ENCODE measurements at places on chromosomes 16 and 17.

DNA sequence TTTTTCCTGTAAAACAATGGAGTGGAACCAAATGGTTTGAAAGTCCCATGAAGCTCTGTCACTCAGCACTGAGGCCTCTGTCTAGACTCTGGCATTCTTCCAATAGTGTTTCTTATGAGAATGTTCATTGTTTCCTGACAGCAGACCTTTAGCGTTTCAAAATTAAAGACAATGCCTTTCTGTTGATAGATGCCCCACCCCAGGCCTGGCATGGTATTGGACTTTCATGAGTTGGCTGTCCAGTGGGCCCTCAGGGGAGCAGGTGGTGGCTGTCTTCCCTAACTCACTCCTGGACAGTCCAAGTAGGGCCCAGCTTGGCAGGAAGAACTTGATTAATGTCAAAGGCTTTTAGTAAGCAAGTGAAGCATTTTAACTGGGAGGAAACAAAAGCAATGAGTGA lies 186.5 kb upstream of the CCL2 start:
- DNase-seq, result no peak

- peak; percentile 56 for DNase-seq
Measured at GRCh38 chr17:65366102-65366844, 195.2 kb downstream of the AXIN2 start.

- no peak for DNase-seq
Measured at GRCh38 chr17:66830451-66830850, 4.5 kb upstream of the CACNG5 start.

DNA sequence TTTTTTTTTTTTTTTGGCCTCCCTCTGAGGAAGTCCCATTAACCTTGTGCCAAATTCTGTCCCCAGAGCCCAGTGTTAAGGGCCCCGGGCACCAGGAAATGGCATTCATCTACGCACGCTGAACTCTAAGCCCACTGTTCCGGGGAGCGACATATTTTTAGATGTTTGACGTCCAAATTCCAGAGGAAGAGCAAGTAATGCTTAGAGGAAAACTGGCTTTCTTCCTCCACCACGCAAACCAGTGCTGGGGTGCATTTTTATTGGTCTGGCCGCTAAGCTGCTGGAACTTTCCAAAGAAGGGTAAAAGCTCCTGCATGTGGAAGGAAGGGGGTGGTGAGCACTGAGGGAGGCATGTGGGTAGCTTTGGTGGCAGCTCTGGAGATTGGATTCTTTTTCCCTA lies 8.3 kb downstream of the WFDC1 start:
- DNase-seq, result no peak

- DNase-seq, result no peak
Measured at GRCh38 chr16:23408242-23408822, 44.7 kb downstream of the COG7 start.

- DNase-seq, result no peak
Measured at GRCh38 chr17:67281743-67282142, 36.7 kb upstream of the HELZ start.

- no peak for DNase-seq
Measured at GRCh38 chr17:31537565-31538011, 146.1 kb downstream of the RAB11FIP4 start.

DNA sequence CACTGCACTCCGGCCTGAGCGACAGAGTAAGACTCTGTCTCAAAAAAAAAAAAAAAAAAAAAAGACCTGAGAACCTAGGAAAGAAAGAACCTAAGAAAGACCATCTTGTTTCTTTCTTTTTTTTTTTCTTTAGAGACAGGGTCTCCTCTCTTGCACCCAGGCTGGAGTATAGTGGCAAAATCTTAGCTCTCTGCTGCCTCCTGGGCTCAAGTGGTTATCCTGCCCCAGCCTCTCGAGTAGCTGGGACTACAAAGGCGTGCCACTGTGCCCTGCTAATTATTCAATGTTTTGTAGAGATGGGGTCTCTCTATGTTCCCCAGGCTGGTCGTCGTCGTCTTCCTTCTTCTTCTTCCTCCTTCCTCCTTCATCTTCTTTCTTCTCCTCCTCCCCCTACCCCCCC lies 7.8 kb upstream of the BIRC5 start:
- DNase-seq, result no peak

- DNase-seq, result no peak
Measured at GRCh38 chr16:87305505-87306391, 11.4 kb downstream of the C16orf95 start.

DNA sequence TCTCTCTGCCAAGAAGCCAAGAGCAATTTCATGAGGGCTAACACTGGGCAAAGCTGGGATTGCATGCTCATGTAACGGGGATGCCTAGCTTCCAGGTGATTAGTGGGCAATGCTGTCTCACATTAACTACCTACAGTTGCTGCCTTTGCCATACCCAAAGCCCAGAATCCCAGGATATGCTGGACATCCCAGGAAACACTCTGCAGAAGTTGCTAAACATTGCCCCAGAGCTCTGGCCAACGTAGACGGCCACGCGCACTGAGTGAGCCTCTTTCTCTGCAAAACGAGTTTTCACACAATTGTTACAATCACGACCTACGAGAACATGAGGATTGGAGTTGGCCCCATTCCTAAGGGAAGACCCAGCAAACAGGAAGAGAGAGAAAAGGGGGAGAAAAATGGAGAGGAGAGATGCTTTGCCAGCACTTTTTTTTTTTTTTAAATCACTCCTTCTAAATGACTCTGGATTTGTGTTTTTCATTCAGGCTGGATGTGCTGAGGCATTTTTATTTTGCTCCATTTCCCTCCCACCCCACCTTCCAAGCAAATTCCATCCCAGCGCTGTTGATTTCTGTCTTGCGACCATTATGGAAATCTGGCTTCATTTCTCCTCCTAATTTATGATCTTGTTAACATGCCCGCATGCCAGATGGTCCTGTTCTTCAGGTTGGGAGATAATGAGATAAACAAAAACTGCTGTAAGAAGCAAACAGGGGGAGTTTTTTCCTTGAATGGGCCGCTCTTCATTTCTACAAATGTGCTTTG lies 112.8 kb upstream of the DNAH9 start:
- DNase-seq, result no peak

- DNase-seq, result no peak
Measured at GRCh38 chr16:974611-975261, 4.0 kb upstream of the LMF1 start.

DNA sequence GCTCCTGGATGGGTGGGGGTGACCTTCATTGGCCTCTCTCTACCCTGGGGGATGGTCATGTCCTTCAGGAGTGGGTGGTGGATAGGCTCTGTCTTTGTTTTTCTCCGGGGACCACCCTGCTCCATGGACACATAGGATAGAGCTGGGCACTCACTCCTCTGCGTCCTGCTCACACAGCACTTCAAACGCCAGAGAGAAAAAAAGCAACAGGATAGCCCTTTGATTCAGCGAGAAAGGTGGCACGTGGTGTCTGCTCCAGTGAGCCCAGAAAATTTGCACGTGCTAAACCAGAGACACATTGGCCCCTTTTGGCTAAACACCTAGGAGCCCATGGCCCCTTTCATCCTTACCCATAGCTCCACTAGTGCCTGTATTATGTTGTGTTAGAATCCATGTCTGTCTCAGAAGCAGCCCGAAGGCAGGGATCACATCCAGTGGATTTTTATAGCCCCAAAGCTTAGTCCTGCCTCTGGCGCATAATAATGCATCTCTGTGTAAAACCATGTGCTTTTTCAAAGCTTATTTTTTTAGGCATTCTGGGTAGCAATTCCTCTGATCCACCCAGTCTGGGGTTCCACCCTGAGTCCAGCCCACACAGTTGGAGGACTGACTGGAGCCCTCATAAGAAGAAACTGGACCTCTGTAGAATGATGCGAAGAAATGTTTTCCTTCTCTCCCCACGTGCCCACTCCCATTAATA lies 90.1 kb downstream of the ASIC2 start:
- DNase-seq, result no peak

DNA sequence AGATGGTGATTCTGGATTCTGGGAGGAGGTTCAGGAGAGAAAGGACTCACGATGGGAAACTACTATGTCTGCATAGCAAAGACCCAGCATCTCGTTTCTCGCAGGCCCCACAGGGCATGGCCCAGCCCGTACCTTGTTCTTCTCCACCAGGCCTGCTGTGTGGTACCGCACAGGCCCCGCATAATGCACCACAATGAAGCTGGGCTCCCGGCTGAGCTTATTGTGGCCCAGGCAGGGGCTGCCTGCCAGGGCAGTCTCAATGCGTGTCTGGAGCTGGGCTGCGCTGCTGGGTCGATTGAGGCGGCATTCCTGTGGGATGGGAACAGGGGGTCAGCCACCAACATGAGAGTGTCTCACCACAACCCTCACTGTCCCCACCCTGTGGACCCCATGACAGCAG lies 20.4 kb downstream of the ZNHIT3 start:
- DNase-seq, result no peak

GRCh38 chr17:62098623-62099231 lies 33.6 kb upstream of the MED13 start:
- DNase-seq, result peak; percentile 3

DNA sequence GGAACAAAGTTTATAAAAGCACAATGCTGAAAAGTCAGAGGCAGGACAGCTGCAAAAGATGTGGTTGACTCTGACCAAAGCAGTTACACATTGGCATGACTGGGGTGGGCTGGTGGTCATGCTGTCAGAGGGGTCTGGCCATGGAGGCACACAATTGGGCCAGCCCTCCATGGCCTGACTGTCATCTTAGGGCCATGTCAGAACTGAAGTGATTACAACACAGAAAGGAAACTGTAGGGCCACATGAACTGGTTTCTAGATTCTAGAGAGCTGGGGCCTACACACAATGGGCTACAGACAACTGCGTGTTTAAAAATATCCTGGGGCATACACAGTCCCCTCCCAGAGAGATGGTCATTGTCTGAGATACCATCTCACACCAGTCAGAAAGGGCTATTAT lies 380.6 kb downstream of the GRIN2A start:
- DNase-seq, result no peak

DNA sequence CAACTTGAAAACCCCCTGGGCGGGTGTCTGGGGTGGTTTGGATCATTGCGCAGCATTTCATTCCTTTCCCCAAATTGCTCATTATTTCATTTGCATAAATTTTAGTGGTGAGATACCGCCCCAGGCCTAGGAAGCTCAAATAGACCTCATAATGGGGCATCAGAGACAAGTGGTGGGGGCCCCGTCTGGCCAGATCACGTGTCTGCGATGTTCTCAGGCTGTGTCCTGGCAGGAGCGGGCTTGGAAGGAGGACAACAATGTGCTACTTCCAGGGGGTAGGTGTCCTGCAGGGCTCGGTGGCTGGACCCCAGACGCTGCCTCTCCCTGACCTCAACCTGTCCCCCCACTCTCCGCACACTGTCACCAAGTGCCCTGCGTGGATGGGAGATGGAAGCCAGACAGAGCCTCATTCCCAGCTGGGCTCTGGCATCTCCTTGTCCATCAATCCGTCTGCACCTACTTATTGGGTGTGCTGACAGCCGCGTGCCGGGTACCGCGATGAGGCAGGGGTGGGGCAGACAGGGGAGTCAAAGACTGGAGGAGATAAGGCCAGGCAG lies 116.9 kb downstream of the NTN1 start:
- no peak for DNase-seq

DNA sequence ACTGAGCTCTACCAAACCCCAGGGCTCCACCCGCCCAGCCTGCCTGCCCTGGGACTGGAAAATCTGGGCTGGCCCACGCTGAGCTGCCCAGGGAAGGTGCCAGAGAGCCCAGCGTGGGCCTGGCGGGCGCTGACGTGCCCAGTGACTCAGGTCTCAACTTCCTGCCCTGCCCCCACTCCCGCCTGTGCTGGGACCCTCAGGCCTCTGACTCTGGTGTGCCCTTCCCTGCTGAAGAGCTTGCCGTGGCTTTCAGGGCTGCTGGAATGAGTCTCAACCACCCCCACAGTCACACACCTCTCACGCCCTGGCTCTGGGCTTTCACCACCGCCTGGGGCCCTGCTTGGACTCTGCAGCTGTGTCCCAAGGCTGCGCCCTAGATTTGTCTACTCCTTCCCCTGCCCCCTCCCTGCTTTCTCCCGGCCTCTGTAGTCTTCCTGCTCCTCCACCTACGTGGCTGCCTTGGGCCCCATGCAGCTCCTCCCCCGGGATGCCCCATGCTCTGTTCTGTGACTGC lies 10.4 kb downstream of the LLGL1 start:
- DNase-seq, result peak; percentile 54

GRCh38 chr17:19719355-19720209 lies 3.2 kb upstream of the SLC47A2 start:
- no peak for DNase-seq

DNA sequence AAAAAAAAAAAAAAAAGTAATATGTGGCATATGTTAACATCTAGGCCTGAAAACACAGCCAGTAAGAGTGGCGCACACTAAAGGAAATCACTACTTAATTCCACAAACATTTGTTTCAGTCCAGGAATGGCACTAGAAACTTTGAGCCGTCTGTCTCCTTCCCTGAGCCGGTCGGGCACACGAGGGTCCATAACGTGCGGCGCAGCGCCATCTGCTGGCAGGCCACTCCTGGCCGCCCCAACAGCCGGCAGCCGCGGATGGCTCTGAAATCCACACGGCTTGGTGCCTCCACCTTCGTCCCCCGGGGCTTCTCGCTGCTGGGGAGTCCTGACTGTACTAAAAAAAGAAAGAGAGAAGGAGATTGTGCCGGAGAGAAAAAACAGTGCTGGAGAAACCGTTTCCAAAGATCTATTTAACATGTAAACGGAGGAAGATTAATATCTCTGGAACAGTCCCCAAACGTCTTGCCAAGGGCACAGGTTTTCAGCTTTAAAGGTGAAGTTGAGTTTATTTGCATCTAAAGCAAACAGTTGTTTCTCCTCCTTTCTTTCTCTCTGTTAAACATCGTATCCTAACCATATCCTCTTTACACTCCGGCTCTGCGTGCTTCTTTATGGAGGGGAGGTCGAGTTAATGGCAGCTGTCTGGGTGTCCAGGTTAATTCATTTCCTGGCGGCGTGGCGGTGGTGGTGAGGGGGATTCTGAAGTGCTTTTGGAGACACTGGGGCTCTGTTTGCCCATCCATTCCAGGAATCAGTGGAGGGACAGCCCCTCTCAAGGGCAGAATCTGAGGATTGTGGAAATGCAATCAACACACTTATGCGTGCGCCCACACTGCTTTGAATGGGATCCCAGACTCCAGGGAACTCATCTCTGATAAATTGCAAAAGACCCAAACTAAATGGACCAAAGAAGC lies 611.3 kb upstream of the SALL1 start:
- DNase-seq, result peak; percentile 58

GRCh38 chr17:44900894-44901293 lies 1.6 kb upstream of the EFTUD2 start:
- no peak for DNase-seq

DNA sequence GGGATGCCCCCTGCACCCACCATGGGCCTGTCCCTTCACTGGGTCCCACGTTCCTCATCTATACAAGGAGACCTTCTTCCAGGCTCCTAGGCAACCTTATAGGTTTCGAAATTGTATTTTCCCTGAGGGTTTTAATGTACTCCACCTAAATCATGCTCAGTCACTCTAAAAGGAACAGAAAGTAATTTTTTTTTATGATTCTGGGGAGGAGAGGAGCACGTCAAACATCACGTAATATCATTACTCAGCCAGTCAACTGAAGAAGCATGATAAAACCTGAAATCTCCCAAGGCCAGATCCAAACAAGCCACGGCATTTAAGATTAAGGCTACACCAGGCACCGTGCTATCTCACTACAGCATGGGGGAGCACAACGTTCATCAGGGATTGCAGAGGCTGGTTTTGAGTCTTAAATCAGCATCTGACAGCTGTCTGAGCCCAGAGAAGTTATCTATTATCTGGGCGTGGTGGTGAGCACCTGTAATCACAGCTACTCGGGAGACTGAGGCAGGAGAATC lies 3.9 kb upstream of the TMEM114 start:
- no peak for DNase-seq

All from activated T-cell treated with anti-CD3 and anti-CD28 coated beads, Interleukin-2, amount 50 U/mL, for 72 hours (primary cell).